Hypothalamus (tissue), 51 donors: ENCODE measurements at places on chromosomes 13 and 19.
A peak's percentile ranks its signal among the peaks of the same experiment; 100 is the strongest.

GRCh38 chr13:27962128-27962841, 6.8 kb downstream of the CDX2 start:
- no peak for DNase-seq

DNA sequence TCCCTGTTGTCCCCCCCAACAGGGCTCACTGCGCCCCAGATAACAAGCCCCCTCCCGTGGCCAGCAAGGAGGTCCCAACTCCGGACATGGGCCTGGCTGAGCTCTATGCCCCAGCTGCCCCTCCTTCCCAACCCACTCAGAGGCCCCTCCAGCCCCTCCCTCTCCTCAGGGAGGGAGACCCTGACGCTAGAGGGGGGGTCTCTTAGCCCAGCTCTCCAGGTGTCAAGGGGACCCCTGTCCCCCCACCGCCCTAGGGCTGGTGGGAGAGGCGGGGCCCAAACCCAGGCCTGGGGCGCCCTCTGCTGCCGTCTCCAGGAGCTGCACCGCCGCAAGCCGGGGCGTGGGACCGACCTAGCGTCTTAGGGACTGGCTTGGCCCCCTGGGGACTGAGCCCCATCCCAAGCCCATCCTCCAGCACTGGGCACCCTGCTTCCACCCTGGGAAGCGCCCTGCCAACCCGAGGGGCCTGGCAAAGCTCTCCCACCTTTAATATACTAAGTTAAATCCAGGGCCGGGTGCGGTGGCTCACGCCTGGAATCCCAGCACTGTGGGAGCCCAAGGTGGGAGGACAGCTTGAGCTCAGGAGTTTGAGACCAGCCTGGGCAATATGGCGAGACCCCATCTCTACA, 1.4 kb downstream of the GRIN3B start:
- no peak for DNase-seq

DNA sequence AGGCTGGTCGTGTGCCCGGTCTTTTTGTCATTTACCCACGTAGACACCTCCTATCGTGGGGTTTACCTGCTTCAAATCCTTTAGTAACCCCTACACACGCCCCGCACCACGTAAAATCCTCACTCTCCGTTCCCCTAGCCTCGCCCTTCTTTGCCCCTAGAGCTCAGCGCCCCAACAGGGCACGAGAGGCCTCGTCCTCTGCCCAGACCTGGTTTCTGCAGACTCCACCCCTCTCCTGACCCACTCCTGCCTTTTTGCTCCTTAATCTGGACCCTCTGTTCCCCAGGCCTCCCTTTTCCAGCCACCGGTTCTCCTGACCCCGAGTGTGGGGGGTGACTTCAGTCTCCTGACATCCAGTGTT, 412 bp downstream of the ZNF528 start:
- no peak for DNase-seq

GRCh38 chr13:36814465-36814864, 4.6 kb upstream of the RFXAP start:
- no peak for DNase-seq

DNA sequence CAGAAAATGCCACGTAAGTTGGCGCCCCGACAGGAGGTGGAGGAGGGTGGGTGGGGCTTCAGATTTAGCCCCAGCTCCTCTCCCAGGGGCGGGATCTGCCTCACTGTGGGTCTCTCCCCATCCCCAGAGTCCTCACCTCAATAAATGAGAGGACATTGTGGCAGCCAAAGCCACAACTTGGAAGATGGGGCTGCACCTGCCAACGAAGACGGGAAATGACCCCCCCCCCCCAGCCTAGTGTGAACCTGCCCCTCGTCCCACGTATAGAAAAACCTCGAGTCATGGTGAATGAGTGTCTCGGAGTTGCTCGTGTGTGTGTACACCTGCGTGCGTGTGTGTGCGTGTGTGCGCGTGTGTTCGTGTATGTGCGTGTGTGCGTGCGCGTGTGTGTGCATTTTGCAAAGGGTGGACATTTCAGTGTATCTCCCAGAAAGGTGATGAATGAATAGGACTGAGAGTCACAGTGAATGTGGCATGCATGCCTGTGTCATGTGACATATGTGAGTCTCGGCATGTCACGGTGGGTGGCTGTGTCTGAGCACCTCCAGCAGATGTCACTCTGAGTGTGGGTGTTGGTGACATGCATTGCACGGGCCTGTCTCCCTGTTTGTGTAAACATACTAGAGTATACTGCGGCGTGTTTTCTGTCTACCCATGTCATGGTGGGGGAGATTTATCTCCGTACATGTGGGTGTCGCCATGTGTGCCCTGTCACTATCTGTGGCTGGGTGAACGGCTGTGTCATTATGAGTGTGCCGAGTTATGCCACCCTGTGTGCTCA, 1.5 kb upstream of the TRAPPC5 start:
- DNase-seq: peak; percentile 6
